ENCODE measurements at places on chromosomes 6 and 20.

GRCh38 chr20:41064377-41064776 is 35.8 kb downstream of the TOP1 start:
- DNase-seq: no peak

- peak; percentile 20 for DNase-seq
These were observed 39.3 kb downstream of the PTK7 start for GRCh38 chr6:43115365-43115764.

DNA sequence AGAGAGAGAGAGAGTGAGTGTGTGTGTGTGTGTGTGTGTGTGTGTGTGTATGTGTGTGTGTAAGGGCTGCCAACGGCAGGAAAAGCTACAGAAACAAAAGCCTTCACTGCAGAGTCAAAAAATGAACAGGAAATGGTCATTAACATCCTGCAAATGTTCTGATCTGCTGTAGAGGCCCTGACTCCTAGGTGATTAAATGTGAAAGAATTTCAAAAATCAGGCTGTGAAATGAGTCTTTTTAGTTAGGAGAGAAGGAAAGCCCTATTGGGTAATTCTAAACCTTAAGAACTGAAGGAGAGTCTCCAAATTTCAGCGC is 166.5 kb upstream of the MYLIP start:
- peak; percentile 40 for DNase-seq

DNA sequence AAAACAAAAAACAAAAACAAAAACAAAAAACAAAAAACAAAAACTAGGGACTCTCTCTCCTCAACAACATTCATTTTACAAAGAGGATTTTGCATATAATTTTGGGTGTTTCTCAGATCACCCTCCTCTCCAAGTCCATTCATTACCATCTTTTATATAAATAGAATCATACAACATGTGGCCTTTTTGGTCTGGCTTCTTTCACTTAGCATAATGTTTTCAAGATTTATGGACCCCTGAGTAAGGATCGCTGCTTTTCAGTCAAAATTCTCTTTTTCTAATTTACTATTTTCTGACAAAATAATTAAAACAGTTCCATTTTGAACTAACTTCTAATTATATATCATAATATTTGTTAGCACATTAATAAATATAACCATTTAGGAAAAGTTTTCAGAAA is 94.8 kb downstream of the UBE3D start:
- no peak for DNase-seq

GRCh38 chr6:155436981-155437749 is 18.5 kb downstream of the NOX3 start:
- no peak for DNase-seq
